GM03348 (cell line): ENCODE measurements at places on chromosomes 5 and 9.

DNA sequence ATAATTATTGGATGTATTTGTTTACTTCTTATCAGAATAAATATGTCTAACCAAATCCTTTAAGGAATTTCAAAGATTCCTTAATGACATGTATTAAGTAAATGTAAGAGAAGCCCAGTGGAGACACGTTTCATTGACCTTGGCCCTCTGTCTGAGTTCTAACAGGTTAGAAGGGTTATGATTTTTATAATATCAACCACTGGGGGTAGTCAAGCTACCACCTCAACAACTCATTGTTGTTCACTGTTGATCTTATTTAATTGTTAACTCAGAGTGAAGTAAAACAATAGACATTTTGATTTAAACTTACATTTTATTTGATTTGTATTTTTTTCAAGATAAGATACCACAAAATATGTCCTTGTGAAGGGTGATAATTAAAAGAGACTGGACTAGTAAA lies 499.2 kb upstream of the COX7C start:
- DNase-seq, result no peak

DNA sequence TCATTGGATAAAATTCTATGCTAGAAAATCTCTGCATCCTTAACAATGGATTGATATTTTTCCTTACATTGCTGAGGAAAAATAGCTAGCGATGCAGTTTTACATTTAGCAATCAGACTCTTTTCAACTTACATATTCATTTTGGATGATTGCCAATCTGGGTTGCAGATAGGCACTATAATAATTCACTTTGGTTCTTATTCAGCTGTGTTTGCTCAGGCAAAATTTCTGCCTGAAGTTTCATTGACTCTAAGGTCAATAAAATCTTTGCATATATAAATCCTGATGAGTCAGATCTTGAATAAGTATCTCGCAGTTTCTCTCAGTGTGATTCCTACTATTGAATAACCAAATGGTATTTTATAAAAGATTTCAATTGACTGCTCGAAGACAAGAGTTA lies 1105.8 kb downstream of the CDH18 start:
- DNase-seq, result no peak

DNA sequence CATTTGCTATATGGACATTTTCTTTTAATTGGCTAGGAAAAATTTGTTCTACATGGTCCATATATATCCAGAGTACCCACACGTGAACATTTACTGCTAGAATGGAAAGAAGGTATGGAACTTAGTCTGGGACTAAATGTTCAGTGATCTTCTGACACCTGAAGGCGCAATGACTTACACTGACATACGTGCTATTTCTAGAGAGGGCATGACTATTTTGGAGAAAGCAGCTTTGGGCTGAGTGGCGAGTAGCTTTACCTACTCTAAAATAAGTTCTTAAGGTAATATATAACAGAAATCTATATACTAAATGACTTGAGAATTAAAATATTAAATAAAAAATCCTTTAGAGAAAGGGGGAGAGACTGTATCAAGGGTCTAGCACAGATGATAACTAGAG lies 10.4 kb downstream of the NNT start:
- no peak for DNase-seq

DNA sequence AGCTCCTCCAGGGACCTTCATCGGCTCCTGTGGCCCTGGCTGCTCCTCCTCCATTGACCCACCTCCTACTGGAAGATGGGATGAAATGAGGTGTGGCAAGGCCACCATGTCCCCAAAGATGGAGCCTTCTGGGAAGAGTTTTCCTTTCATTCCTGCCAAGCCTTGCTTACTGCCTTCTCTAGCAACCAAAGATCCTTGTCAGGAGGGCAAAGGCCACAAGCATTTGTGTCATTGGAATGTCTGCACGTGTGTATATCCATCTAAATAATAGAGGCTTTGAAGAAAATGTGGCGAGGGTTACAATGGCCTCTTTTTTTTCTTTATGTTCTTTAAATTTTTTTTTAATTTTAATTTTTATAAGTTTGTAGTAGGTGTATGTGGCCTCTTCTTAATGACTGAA lies 313.6 kb downstream of the ARHGEF28 start:
- no peak for DNase-seq

DNA sequence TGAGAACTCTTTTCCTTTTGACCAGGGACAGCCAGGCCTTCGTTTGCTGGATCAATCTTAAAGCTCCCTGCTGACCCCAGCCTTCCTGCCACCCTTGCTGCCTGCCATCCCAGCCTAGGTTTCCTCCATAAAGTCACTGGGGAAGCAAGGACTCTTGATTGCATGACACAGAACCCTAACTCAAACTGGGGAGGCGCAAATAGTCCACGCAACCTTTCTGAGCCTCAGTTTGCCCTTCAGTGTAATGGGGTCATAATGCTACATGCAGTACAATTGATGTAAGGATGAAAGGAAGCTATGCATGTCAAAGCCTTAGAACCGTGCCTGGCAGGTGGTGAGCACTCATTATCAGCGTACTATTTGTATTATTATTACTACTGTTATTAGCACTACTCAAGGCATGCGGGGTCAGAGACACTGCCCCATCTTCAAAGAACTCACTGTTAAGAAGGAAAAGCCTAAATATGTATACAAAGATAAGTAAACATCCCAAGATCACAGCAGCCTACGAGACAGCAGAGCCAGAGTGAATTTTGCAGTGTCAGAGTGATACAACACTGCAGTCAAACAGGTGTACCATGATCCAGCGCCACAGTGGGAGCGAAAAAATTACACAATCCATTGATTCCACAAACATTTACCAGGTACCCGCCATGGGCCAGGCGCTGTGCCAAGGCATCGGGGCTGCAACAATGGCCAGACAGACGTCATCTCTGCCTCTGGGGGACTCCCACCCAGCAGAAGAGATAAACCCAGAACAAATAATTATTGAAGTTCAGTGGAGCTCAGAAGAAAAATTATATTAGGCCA lies 16.9 kb upstream of the CPLX2 start:
- no peak for DNase-seq

DNA sequence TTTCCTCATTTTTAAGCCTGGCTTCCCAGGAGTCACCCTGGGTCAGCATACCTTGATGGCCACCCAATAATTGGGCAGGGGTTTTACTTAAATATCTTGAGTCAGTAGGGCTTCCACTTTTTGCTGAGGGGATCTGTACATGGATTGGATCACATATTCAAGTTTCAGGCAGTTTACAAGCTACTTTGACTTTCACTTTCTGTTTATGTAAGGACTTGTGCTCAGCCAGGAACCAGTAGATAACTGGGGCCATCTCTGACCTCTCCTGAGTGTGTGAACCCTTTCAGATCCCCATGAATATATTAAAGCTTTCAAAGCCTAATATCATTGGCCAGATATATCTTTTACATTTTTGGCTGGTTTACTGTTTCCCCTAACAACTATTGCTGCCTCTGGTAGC lies 45.1 kb downstream of the SLCO6A1 start:
- no peak for DNase-seq
